Motor neuron (in vitro differentiated cells): ENCODE measurements at places on chromosomes 1 and 21. TPM values are rescaled to one million over a fixed set of nuclear protein-coding genes. Genes with fewer than 3 reads are reported as not detected.

The CFAP126 gene
- not detected in 2 replicates for total RNA-seq

The TAF13 gene
- total RNA-seq = 90.9 and 99.5 TPM in 2 replicates

The TACSTD2 gene
- not detected in 2 replicates for total RNA-seq

The OPN3 gene
- 7.2 and 8.6 TPM in 2 replicates for total RNA-seq

The F5 gene
- 0.62 and 0.73 TPM in 2 replicates for total RNA-seq

The SH3D21 gene
- 11.6 and 11.7 TPM in 2 replicates for total RNA-seq
